ENCODE measurements at places on chromosomes 7 and 10.

- DNase-seq, result no peak
Measured at GRCh38 chr10:124652701-124653100, 91.5 kb downstream of the FAM53B start.

GRCh38 chr10:99292159-99292558, 37.0 kb upstream of the CNNM1 start:
- no peak for DNase-seq

- no peak for DNase-seq
Measured at GRCh38 chr10:116476461-116476860, 48.8 kb downstream of the PNLIPRP3 start.

GRCh38 chr7:1028775-1029636, 15.3 kb upstream of the GPR146 start:
- DNase-seq, result peak; percentile 60

- no peak for DNase-seq
Measured at GRCh38 chr10:33507662-33508425, 173.4 kb upstream of the NRP1 start.

- no peak for DNase-seq
Measured at GRCh38 chr10:123086281-123086680, 49.5 kb upstream of the HMX3 start.

- peak; percentile 34 for DNase-seq
Measured at GRCh38 chr7:108189733-108190388, 59.7 kb upstream of the LAMB4 start.

GRCh38 chr7:90846192-90846591, 250.1 kb downstream of the CDK14 start:
- DNase-seq, result no peak

- no peak for DNase-seq
Measured at GRCh38 chr10:33306126-33306525, 28.3 kb downstream of the NRP1 start.

GRCh38 chr7:41685684-41686083, 17.2 kb downstream of the INHBA start:
- no peak for DNase-seq

- DNase-seq, result peak; percentile 69
Measured at GRCh38 chr10:122911889-122912484, 1.6 kb downstream of the FAM24A start.

- no peak for DNase-seq
Measured at GRCh38 chr10:114392112-114392835, 12.0 kb downstream of the AFAP1L2 start.

DNA sequence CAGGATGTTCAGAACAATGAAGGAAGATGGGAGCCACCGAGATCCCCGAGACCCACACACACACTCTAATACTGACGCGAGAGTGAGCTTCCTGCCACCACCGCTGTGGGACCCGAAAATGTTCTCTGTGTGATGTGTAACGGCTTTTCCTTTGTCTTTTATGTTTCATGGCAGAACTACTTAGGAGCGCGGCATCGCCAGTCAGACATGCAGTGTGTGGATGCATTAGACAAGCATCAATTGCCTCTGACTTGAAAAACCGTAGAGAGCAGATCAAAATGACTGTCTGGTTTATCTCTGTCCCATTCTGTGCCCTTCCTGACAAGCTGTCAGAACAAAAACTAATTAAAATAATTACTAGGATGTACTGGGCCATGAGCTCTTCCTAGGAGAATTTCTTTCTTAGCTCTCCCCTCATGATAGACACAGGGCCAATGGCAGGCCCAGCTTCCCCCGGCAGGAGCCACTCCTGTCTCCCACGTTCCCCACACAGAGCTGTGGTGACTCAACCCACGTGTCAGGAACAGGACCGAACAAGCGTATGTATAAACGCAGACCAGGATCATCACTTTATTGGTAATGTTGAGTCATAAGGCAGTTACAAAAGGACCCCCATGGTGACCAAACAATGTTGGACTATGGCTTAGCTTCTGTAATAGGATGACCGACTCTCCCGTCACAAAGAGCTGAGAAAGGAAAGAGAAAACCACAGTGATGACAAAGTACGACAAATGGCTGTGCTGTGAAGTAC, 705.0 kb downstream of the PARD3 start:
- DNase-seq, result no peak

- DNase-seq, result peak; percentile 8
Measured at GRCh38 chr7:135510592-135511183, 786 bp upstream of the CNOT4 start.

DNA sequence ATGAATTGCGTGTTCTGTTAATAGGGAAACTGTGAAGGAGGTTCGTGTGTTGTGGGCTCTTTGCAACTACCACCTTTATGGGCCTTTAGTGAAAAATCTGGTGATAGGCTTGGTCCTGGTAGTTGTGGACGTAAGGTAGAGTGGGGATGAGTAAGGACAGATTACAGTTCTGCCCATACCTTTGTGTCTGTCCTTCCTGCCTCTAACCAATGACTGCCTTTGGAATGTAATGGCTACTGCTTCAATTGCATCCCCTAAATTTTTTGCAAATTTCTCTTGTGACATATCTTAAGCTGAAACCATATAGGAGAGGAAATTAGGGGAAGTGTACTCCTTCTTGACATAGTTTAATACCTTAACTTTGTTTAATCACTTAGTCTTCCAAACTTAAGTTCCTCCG, 82.3 kb downstream of the ADK start:
- no peak for DNase-seq

GRCh38 chr7:138900035-138900828, 81.0 kb downstream of the KIAA1549 start:
- no peak for DNase-seq

- no peak for DNase-seq
Measured at GRCh38 chr10:17650416-17650815, 6.5 kb downstream of the STAM start.

GRCh38 chr10:34089253-34089652, 725.8 kb downstream of the PARD3 start:
- no peak for DNase-seq

DNA sequence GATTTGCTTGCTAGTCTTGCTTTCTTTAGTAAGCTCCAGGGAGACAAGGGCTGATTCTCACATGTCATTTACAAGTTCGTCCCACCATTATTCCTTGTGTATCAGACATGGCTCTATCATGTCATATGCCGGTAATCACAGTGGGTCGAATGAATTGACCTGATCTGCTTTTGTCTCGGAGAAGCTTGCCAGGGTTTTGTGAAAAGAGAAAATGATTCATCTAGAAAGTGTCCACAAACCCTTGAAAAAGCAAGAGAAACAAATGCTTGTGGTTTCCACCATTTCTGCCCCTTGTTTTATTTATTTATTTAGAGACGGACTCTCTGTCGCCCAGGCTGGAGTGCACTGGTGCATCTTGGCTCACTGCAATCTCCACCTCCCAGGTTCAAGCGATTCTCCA, 278.5 kb downstream of the TCF7L2 start:
- no peak for DNase-seq
